Stimulated activated CD8-positive, alpha-beta memory T cell treated with anti-CD3 and anti-CD28 coated beads, Interleukin-4, amount 100 ng/mL, for 4 hours (primary cell): ENCODE measurements at places on chromosomes 5 and 9.
A peak's percentile ranks its signal among the peaks of the same experiment; 100 is the strongest.

GRCh38 chr9:3367185-3367584 lies 158.6 kb downstream of the RFX3 start:
- no peak for DNase-seq

GRCh38 chr9:69975681-69976080 lies 68.0 kb upstream of the MAMDC2 start:
- DNase-seq = no peak

DNA sequence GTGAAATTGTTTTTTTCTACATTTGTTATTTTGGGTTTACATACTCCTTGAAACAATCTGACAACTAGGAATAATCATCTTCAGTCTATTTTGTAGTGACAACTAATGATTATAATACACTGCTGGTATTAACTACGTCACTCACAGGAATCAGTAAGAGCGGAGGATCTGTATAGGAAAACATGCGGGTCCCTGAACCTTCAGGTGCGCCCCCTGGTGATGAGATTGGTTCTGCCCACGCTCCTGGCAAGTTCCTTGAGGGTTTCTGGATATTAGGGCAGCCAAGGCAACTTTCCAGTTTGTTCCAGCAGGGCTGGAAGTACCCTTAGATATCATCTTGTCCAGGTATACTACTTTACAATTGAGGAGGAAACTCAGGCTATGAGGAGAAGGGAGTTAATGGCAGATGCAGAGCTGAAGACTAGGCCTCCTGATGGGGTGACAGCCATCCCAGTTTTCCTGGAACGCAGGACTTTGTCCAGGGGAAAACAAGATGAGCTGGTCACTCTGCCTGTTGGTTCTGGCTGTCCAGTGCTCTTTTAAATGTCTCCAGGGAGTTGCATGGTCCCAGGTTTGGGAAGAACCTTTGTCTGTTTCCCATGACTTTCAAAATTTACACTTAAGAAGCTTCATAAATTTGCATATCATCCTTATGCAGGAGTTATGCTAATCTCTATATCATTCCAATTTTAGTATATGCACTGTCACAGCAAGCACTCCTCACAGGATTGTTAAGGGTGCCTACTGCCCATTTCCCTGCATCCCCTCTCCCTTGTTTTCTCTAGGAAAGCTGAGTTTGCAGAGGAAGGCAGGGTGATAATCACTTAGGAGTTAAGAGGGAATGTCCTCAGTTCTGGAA lies 14.9 kb upstream of the WNT8A start:
- peak; percentile 36 for DNase-seq

- DNase-seq = no peak
These were observed 21.8 kb downstream of the FYB1 start for GRCh38 chr5:39197556-39197955.

GRCh38 chr5:18772475-18772874 lies 1138.2 kb downstream of the TAF11L14 start:
- DNase-seq = no peak

DNA sequence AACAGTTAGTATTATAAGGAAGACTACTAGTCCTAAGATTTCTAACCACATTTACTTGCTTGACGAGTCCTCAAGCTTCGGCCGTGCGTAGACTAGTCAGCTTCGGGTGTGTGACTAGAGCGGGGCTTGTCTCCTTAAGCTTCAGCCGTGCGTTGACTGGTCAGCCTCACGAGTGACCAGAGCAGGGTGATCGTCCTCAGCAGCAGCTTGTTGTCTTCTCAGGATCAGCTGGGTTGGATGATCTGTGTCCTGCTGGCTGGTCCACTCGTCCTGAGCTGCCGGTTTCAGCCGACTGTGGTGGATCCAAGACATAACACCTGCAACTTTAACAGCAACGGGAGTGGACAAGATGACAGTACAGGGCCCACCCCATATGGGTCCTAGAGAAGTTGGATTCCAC lies 16.7 kb downstream of the CEL start:
- DNase-seq = no peak

GRCh38 chr5:64000096-64000495 lies 37.9 kb upstream of the HTR1A start:
- no peak for DNase-seq

- no peak for DNase-seq
These were observed 16.4 kb upstream of the PDCD1LG2 start for GRCh38 chr9:5493679-5494511.

GRCh38 chr5:9054322-9054721 lies 491.6 kb downstream of the SEMA5A start:
- DNase-seq = no peak

DNA sequence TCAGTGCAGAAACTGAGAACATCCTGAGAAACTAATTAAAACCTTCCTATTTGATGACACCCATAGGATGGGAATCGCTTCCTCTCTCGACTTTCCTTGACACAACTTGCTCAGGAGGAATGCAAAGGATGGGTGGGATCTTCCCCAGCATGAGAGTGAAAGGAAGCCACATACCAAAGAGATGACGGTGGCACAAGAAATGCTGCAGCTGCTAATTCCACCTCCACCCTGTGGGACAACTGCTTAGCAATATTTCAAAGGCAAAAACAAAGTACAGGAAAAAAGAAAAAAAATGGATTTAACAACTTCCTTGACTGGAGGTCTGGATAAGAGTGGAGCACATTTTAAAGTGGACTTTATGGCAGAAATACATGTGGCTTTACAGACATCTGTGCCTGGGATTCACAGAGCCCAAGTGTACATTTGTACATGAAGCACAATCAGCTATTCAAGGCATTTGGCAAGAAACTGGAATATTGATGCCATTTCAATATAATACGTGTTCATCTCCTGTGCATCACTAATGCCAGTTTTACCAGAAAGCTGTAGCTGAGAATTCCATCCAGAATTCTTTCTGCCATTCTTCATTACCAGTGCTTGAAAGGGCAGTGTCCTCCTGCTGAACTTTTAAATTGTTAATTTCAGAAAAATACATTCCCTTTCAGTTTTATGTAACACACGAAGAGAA lies 359.2 kb upstream of the ACTBL2 start:
- DNase-seq = no peak

DNA sequence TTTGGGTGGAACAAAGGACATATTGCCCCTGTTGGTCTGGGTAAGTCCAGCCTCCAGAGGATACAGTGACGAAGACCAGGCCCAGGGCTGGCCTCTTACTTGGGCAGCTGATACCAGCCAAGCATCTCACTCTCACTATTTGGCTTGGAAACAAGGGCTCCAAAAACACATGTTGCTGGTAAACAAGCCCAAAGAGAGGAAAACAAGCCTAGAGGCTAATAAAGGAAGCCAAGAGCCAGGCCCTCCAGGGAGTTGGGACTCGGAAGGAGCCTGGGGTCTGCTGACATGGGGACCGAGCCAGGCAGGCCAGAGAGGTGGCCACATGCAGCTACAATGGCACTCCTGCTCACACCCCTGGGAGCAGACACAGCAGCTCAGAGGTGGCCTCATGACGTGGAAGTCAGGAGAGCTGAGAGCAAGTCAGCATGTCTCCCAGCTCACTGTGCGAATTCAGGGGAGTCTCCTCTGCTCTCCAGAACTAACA lies 5.7 kb downstream of the SPARC start:
- no peak for DNase-seq

DNA sequence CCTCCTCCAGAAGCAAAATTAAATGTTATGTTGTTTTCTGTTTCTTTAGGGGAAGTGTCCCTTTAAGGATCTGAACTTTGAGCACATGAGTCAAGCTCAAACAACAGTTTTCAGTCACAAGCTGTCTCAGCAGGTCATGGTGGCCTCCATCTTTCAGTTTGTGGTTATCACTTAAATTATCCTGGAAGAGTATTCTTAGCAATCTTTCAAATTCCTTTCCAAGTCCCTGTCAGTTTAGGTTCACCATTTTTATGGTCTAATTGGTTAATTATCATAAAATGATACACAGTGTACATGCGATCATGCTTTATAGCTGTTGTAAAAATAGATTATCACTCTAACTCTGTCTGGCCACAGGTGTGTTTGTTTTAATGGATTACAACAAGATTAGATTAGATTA lies 43.1 kb upstream of the SELENOP start:
- no peak for DNase-seq

DNA sequence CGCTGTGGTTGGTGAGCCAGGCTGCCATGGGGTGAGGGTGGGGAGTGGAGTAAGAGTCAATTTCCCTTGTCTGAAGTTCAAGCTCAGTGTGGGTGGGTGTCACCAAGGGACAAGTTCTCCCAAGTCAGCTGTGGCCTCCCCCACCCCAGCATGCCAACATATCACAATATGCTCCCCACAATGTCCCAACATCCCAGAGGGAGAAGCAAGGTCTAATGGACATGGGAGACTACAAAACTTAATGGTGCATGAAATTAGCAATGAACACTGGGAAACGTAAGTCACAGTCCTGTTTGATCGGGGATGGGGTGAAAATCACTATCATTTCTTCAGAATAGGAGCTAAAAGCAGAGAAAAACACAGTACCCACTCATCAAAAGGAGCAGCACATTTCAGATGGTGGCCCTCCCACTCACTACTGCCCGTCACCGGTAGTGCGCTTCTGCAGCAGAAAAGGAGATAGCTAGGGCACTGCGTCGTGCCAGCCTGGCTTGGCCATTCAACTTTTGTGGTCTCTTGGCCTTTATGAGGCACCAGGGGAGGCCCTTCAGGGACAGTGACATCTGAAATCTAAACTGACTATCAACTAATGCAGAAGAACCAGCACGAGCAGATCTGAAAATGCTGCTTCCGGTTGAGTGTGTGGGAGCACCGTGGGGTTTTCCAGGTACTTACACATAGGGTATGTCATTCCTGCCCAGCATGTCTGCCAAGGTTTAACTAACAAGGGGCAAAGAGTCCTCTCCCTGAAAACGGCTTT lies 20.5 kb upstream of the NDFIP1 start:
- no peak for DNase-seq

- no peak for DNase-seq
These were observed 326.1 kb downstream of the EDIL3 start for GRCh38 chr5:84058561-84058960.

DNA sequence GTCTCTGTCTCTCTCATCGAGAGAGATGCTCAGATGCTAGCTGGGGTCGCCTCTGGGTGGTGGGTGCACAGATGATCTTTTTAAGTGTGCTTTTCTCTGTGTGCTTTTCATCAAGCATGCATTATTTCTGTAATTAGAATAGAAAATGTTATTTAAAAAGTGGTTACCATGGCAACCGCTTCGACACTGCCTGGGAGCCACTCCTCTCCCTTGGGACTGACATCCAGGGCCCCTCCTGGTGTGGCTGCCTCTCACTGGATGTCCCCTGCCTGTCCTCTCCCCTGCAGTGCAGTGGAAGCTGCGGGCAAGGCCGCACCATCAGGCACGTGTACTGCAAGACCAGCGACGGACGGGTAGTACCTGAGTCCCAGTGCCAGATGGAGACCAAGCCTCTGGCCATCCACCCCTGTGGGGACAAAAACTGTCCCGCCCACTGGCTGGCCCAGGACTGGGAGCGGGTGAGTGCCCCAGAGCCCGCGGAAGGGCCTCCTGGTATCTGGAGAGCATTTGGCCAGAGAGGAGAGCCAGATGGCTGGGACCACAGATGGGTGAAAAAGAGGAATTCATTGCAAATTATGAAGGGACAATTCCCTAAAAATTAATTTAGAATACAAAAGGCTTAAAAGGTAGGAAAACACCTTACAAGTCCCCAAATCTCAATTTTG lies 34.7 kb downstream of the ADAMTSL2 start:
- no peak for DNase-seq

- no peak for DNase-seq
These were observed 15.0 kb upstream of the CEP120 start for GRCh38 chr5:123438244-123438643.

DNA sequence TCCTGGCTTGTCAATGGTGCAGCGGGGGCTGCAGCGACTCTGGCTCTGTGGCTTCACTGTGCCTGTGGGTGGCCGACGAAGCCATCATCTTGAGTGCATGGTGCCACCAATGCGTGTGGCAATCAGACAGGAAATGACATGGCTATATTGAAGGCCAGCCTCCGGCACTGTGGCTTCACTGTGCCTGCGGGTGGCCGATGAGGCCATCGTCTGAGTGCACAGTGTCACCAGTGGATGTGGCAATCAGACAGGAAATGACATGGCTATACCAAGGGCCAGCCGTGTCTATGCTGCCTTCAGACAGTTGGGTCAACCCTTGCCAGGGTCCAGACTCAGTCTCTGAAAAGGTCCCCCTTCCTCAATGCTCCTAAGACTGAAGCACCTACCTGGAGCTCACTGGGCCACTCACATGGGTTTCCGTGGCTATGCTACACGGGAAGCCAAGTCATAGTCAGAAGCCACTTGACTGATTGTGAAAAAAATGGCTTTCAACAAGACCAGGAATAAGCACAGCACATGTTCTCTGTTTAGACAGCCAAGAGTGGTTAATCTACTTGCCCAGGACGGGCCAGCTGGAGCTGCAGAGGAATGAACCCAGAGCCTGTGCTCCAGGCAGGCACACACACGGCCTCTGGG lies 67.5 kb upstream of the S1PR3 start:
- no peak for DNase-seq

DNA sequence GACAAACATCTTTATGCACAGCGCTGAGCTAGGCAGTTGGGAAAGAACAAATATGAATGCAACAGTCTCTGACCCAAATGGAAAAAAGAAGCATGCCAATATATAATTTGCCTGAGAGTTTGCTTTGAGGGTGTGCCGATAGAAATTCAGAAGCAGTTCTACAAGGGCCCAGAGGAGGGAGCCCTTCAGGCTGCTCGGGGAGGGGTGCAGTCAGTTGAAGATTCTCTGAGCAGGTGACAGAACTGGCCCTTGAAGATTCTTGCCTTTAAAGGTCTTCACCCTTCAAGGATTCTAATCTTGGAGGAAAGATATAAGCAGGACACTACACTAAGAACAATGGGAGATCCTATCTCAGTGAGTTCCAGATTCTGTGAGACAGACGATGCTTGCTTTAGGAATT lies 3.7 kb upstream of the PAPPA start:
- DNase-seq = no peak

DNA sequence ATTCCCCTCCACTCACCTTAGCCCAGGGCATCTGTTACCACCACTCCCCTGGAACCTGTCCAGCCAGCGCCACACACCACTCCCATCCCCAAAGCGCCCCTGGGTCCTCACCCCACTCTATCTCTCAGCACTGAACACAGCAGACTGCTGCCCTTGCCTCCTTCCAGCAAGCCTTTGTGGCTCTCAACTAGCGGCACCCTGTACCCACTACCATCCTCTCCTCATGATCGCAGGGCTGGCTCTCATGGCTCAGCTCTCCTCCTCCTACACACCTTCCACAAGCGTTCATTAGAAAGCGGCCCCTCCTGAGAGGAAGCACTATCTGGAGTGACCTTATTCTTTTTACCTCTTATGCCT lies 13.3 kb upstream of the BASP1 start:
- no peak for DNase-seq

- no peak for DNase-seq
These were observed 142.3 kb downstream of the SMARCA2 start for GRCh38 chr9:2157277-2158110.

DNA sequence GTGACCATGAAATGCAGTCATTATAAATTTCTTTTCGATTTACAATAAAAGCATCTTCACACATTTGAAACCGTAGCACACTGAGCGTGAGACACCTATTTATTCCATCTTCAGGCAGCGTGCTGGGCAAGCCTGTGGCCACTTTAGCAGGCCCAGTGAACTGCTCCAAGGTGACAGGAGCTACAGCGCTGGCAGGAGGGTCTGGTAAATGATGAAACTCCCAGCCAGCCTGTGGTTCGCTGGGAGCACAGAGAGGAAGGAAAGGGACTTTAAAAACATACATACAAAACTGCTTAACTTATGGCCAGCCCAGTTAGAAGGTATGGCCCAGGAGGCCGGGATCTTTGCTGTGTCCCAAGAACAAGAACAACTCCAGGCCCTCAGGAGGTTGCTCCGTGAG lies 5.1 kb downstream of the RAPGEF1 start:
- DNase-seq = no peak

- DNase-seq = no peak
These were observed 56.7 kb downstream of the TSSK1B start for GRCh38 chr5:113378081-113378480.
